Activated effector memory CD4-positive, alpha-beta T cell treated with Interleukin-2 at 50 U/mL for 16 hours (primary cell): ENCODE measurements at places on chromosomes 4 and X.

- no peak for DNase-seq
Measured at GRCh38 chr4:75745721-75746199, 21.4 kb downstream of the USO1 start.

DNA sequence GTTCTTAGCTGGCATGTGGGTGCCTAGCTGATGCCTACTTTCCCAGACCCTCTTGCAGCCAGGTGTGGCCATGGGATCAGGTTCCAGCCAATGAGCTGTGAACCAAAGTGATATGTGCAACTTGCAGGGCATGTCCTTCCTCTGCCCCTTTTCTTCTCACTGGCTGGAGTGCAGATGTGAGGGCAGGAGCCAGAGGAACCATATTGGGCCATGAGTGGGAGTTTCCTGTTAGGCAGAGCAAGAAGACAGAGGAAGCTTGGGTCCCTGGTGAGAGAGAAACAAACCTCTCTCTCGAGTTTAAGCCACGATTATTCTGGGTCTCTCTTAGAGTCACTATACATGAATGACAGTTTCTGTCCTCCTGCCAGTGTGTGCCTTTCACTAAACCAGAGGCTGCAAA lies 120.4 kb upstream of the STX18 start:
- no peak for DNase-seq

GRCh38 chrX:3728454-3728853 lies 15.0 kb upstream of the PRKX start:
- no peak for DNase-seq

- no peak for DNase-seq
Measured at GRCh38 chrX:48789366-48790220, 3.2 kb downstream of the GATA1 start.

GRCh38 chr4:185318679-185319078 lies 77.0 kb downstream of the LRP2BP start:
- DNase-seq: no peak

DNA sequence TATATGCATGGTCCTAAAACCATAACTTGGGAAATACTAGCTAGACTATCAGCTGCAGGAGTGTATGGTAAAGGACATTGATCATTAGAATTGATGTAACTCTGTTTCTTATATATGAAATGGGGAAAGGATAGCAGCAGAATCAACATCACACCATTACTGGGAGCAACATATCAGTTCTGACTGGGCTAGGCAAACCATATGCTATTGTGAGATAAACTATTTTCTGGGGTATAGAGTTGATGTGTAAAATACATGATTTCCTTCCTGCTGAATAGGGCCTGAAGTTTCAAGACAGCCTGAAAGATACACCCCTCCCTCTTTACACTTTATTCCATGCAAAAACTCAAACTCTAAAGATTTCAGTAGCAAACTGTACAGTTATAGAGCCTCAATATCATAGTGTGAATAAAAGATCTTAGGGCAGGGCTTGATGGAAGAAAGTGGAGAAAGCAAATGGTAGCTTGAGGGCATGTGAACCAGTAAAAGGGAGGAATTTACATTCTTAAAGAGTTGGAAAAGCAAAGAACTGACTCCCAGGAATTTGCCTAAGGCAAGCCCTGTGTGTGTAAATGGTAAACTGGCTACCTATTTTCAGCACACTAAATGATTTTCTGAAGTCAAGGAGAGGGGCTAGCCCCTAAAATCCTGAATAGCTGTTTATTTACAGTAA lies 404.1 kb downstream of the MAPK10 start:
- DNase-seq: no peak

DNA sequence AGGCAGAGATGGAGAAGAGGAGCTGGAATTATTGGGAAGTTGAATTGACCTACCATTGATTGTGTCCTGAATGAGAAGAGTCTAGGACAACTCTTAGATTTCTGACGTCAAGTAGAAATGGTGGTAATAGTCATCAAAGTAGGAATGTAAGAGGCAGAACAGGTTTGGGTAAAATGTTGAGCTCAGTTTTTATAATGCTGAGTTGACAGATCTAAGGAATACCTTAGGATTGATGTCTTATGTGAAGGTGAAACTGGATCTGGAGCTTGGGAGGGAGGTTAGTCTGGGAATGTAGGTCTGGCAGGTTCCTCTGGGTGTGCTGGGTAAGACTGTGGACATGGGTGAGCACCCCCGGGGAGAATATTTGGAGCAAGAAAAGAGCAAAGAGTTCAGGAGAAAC lies 31.9 kb downstream of the JADE1 start:
- DNase-seq: no peak

GRCh38 chr4:2925931-2926860 lies 37.0 kb downstream of the NOP14 start:
- no peak for DNase-seq
